ENCODE measurements at places on chromosomes 5 and 9. TPM values are rescaled to one million over a fixed set of nuclear protein-coding genes. Genes with fewer than 3 reads are reported as not detected.

GRCh38 chr5:139481580-139482049 is 943 bp downstream of the STING1 start:
- DNase-seq, result no peak

DNA sequence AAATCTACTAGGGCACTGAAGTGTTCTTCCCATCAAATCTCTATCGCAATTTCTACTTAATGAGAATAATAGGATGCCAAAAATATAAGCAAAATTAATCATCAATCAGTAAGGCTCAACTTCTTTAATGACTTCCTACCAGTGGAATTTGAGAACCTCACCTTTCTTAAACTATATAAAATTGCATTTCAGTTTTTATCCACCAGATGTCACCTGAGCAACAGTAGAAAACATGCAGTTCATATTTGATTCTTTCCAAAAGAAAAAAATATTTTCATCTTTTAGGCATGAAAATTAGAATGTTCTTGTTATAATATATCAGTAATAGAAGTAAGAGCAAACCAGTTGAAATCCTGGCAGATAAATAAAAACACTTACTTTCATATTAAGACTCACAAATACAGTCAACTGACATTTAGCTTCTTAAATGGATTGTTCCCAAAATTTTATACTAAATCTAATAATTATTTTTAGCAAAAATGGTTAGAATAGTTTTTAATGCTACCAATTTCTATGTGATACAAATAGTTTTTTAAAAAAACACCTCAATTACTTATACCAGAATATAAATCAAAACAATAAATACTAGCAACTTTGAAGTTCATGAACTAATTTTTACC is 13.4 kb upstream of the CCDC112 start:
- DNase-seq, result no peak

DNA sequence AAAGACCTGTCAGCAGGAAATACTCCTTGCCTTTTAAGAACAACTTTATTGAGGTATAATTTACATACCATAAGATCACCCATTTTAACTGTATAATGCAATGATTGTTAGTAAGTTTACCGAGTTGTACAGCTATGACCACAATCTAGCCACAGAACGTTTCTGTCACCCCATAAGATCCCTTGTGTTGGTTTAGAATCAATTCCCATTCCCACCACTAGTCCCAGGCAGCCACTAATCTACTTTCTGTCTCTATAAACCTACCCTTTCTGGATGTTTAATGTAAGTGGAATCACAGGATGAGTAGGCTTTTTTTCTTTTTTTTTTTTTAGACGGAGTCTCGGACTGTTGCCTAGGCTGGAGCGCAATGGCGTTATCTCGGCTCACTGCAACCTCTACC is 4.4 kb downstream of the GPR107 start:
- no peak for DNase-seq

- peak; percentile 59 for DNase-seq
Measured at GRCh38 chr9:35798658-35799374, 7.4 kb downstream of the NPR2 start.

- DNase-seq, result no peak
Measured at GRCh38 chr5:60668686-60669304, 31.2 kb downstream of the DEPDC1B start.

DNA sequence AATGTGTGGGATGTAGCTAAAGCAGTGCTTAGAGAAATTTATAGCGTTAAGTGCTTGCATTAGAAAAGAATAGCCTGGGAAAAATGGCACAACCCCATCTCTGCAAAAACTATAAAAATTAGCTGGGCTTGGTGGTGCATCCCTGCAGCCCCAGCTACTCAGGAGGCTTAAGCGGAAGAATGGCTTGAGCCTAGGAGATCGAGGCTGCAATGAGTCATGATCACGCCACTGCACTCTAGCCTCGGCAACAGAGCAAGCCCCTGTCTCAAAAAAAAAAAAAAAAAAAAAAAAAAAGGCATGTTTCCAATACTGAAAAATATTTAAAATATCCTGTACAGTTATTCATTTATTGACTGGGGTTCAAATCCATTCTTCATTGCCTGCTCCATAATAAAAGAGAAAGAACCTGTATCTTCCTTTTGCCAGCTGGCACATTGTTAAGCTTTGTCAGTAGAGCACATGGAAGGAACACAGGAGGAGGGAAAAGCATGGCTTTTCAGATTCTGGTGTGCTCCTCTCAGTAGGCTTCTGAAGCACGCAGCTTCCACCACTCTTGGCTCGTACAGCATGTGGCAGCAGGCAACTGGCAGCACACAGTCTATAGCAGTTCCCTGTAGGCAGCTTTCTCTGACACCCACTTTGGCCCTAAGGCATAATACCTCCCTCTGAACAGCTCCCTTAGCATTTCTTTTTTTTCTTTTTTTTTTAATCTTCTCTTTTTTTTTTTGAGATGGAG is 73.5 kb downstream of the TRIM36 start:
- DNase-seq, result no peak

- no peak for DNase-seq
Measured at GRCh38 chr5:171270136-171270535, 38.9 kb upstream of the TLX3 start.

ANKRD31 gene
- total RNA-seq, result 1.0 TPM

GRCh38 chr9:79362100-79363081 is 209.4 kb upstream of the TLE4 start:
- DNase-seq, result no peak

DNA sequence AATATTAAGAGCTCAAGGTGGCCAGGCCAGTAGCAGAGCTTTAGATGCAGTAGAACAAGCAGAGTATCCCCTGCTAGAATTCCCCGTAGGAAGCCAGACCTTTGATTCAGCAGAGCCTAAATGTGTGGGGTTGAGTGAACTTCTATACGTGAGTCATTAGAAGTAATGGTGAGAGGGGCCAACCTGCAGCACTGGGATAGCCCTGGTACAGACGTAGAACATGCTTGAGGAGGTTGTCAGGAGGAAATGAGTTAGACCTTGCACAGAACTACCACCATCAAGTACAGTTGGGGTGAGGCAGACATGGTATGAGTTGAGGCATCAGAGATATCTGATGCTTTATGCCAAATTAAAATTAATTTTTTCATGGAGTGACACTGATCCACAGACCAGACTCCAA is 42.0 kb downstream of the PDCD1LG2 start:
- no peak for DNase-seq

- DNase-seq, result no peak
Measured at GRCh38 chr5:91257301-91257700, 125.8 kb downstream of the ARRDC3 start.

LYRM7 gene
- 16.4 TPM for total RNA-seq

- no peak for DNase-seq
Measured at GRCh38 chr9:135032041-135032835, 55.2 kb upstream of the OLFM1 start.

FABP6 gene
- 6.2 TPM for total RNA-seq

- no peak for DNase-seq
Measured at GRCh38 chr9:2151171-2151570, 136.0 kb downstream of the SMARCA2 start.

DNA sequence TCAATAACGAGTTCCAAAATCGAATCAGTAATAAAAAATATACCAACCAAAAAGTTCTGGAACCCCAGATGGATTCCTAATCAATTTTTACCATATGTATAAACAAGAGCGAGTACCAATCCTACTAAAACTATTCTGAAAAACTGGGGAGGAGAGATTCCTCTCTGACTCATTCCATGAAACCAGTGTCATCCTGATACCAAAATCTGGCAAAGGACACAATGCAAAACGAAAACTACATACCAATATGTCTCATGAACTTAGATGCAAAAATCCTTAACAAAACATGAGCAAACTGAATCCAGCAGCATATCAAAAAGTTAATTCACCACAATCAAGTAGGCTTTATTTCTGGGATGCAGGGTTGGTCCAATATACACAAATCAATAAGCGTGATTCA is 30.5 kb upstream of the MACIR start:
- DNase-seq, result no peak

DNA sequence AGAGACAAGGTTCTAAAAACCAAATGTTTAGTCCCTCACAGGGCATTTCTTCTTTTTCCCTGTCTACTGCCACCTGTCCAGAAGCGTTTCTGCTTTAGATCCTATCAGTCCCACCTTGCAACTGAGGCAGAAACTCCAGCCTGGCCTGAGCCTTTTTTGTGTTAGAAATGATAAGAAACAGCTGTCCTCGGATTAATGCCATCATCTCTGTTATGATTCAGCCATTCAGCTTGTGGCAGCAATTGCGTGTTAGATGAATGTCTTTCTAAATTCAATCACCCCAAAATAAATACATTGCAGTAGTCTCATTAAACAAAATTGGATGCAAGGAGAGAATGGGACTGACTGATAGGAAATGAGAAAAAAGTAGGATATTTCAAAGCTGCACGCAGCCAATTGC is 28.3 kb upstream of the FRMPD1 start:
- no peak for DNase-seq

DNA sequence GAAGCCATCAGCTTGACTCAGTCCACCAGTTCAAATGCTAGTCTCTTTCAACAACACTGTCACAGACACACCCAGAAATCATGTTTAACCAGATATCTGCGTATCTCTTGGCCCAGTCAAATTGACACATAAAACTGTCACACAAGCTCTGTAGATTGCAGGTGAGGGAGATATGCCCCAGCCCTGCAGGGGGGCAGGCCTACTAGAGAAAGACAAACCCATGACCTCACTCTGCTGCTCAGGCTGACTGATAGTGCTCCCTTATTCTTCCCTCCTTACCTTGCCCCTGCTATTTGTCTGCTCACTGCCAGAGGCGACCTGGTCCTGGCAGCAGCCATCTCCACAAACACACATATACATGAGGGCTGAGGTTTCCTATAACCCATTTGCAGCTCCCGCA is 351.3 kb downstream of the DRD1 start:
- no peak for DNase-seq

DNA sequence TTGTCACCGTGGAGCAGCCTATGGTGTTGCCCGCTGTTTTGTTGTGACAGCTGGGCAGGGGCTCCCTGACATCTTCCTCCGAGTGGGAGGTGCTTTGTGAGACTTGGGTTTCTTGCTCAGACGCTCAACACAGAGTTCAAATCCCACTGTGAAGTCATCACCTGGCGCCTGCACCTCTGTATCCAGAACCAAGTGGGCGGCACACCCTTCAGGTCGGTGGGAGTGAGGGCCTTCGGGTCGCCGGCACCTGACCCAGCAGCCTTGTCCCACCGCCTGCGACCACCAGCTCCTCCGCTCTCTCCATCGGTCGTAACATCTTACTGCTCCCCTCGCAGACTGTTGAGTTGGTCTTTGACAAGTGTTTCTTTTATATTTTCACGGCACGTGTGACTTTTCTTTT is 37.6 kb upstream of the EXOC3 start:
- no peak for DNase-seq

SLC6A3 gene
- total RNA-seq, result 0.57 TPM

DNA sequence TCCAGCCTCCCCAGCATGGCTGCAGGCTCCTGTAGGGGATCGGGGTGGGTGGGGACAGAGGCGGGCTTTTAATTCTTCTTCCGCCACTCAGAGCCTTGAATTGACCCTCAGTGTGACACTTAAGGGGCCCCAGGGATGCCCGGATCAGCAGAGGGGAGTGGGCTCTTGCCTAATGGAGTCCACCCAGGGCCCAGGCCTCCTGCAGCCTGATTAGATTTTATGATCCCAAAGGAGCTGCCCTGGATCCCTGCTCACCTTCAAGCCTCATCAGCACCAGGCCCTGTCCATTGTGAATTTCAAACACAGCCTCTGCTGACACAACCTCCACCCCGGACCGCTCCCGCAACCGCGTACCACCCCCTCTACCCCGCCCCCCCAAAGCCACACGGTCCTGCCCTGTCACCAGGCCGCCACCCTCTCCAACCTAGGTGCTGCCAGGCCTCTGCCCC is 214.1 kb upstream of the IER5L start:
- no peak for DNase-seq

HRCT1 gene
- 7.2 TPM for total RNA-seq

- DNase-seq, result no peak
Measured at GRCh38 chr9:131609099-131609830, 63.9 kb downstream of the PRRT1B start.

GRCh38 chr5:175422058-175422457 is 21.9 kb downstream of the DRD1 start:
- no peak for DNase-seq

DNA sequence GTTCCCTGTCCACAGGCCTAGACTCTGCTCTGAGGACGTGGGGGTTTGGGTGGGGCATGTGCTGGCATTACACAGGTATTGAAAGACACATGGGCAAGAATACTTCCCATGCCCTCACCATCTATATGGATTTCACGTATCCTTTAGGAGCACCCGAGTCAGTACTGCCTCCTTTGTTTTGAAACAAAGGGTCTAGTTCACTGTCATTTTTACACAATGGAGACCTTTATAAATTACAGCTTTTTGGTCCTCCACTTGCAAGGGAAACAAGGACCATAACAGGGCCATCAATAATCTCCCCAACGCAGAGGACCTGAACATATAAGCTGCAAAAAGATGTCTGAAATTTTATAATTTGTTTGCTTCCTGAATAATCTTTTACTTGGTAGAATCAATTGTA is 24.9 kb upstream of the CRHBP start:
- no peak for DNase-seq

- peak; percentile 53 for DNase-seq
Measured at GRCh38 chr9:95771556-95772246, 103.8 kb upstream of the ERCC6L2 start.

GRCh38 chr9:19785230-19785629 is 3.6 kb downstream of the SLC24A2 start:
- DNase-seq, result no peak

- DNase-seq, result no peak
Measured at GRCh38 chr9:122033775-122034373, 59.2 kb downstream of the TTLL11 start.

- DNase-seq, result no peak
Measured at GRCh38 chr9:33166231-33167083, 679 bp downstream of the B4GALT1 start.

SAXO1 gene
- total RNA-seq, result 0.57 TPM

DNA sequence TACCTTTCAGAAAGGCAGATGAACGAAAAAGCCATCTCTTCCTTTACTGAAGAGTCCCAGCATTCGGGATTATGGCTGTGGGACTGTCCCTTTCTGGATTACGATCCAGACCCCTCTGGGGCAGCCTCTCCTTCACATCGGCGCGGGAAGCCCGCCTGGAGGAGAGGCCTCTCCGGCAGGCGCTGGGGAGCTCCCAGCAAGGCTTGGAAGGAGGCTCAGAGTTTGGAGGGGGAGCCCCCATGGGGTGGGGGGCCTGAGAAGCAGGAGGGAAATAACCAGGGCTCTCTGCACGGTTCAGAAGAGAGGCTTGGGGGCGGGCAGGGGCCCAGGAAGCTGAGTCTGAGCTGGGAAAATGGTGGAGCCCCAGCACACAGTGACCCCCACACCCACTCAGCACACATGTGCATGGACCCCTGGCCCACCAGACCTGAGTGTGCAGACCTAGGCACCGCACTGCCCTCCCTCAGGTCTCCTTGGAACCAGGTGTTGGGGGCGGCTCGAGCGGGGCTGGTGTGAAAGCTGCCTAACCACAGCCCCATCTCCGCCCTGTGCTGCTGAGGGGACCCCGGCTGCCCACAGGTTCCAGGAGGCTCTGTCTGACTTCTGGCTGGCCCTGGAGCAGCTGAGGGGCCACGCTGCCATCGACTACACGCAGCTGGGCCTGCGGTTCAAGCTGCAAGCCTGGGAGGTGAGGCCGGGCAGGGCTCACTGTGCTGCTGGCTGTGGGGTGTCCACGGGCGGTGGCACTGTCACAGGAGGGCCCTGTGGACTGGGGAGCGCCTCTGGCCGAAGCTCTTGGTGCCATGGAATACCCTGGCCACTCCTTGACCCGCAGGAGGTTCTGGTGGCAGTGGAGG is 4.5 kb downstream of the NOXA1 start:
- no peak for DNase-seq

- DNase-seq, result no peak
Measured at GRCh38 chr5:97874491-97874890, 691.4 kb upstream of the RIOK2 start.

GRCh38 chr5:123599171-123599570 is 87.2 kb downstream of the CSNK1G3 start:
- DNase-seq, result no peak

MSX2 gene
- total RNA-seq, result 29.5 TPM
